CD4-positive, alpha-beta T cell treated with Interleukin-15 for 1 hour (primary cell): ENCODE measurements at places on chromosomes 16 and 17.

- DNase-seq, result no peak
Observed at GRCh38 chr17:57565176-57565575, 179.9 kb downstream of the CCDC182 start.

DNA sequence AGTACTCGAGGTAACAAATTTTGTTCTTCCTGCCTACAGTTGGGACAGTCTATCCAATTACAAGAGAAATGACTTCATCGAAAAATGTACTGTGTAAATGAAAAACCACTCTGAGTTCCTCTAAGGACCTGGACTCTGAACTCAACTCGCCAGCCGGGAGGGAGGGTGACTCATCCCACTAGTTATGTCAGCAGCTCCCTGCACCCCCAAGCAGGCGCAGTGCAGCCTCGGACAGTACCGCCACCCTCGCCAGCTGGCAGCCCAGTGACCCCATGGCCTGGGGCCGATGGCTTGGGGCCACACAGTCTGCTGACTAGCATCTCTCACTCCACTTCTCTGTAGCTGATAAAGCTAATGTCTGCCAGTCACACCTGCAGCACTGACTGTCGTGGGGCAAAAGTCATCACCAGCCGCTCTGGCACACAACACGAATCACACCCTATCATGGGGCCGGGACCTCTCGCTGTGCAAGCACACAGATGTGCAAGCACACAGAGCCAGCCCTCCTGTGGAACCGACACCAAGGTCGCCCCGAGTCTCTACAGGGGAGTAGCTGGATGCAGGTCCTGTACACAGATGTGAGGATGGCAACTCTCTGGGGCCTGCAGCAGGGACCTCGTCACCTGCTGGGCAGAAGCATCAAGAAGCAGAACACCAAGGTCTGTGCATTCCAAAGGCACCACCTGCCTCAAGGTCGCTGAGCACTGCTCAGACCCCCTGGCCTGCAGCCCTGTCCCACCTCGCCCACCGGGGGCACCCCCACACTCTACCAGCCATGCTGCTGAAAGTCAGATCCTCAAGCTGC is 5.7 kb downstream of the CSNK1D start:
- peak; percentile 73 for DNase-seq

- no peak for DNase-seq
Observed at GRCh38 chr17:71023249-71024030, 854.1 kb downstream of the KCNJ2 start.

DNA sequence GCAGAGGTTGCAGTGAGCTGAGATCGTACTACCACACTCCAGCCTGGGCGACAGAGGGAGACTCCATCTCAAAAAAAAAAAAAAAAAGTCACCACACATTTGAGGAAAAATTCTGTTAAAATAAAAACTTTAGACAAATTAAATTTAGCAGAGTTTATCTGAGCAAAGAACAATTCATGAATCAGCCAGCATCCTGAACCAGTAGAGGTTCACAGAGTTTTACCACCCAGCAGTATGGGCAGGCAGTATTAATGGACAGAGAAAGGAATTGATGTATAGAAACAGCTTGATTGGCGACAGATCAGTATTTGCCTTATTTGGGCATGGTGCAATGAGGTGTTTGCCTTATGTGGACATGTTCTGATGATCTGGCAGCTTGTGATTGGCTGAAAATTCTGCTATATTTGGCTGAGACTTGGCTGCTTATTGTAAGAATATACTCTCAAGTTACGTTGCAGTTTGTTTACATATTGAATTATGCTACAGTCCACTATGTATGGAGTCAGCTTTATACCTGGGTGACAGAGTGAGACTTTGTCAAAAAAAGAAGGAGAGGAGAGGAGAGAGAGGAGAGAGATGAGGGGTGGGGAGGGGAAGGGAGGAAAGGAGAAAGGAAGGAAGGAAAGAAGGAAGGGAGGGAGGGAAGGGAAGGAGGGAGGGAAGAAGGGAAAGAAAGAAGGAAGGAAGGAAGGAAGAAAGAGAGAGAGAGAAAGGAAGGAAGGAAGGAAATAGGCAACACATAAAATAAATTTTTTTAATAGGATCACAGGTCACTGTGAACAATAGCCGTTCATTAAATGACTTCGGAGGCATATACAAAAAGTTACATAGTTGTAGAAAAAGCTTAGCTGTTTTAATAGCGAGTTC is 14.6 kb downstream of the ABCC3 start:
- DNase-seq, result no peak

DNA sequence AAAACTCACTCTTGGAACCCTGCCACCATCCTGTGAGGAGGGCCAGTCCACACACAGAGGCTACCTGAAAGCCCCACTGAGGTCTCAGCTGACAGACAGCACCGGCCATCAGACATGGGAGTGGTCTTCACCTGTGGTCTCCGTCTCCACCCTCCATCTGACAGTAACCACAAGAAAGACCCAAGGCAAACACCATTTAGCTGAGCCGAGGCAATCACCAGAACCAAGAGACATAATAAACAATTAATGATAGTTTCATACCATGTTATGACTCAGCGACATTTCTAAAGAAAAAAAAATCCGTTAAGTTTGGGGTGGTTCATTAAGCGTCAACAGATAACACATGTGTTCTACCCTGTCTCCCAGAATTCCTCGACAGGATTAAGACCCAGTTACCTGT is 6.1 kb upstream of the EVPLL start:
- no peak for DNase-seq

DNA sequence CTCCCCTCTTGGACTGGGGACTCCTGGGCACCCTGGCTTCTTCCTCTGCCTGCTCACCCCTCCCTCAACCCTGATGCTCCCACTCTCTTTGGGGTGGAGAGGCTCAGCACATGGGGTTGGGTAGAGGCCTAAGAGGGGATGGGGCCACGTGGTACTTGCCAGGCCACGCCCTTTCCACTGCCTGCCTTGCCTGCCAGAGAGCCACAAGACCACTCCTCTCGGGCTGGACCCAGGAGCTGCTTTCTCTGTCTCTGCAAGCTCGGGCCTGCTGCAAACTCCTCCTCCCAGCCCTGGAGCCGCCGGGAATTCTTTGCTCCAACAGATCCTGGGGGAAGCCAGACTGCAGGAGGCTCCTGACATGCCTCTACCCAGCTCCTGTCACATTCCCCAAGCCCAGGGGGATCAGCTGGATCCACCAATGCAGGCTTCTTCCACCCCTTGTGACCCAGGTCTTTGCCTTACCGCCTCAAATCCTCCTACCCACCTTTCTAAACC is 11.8 kb downstream of the DLX4 start:
- no peak for DNase-seq

- peak; percentile 27 for DNase-seq
Observed at GRCh38 chr16:10787304-10787703, 31.3 kb downstream of the TVP23A start.

GRCh38 chr16:27235055-27235937 is 32.0 kb downstream of the KDM8 start:
- DNase-seq, result peak; percentile 92

DNA sequence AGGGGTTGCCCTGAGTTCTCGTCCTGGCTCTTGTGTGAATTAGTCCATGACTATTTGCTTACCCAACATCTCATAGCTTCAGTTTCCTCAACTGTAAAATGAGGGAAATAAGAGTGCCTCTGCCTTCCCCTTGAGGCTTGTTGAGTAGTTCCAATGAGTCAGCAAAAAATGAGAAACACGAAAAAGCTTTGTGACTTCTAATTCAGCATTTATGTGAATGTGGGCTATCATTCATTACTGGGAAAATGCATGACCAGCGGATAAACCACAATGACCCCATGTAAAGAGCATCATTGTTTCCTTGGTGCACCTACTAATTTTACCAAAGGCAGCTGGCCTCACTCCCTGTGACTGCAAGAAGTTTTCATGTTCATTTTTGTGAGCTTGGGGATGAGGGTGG is 374.6 kb upstream of the HSBP1 start:
- DNase-seq, result no peak

- no peak for DNase-seq
Observed at GRCh38 chr17:73548620-73549311, 95.5 kb downstream of the SDK2 start.

DNA sequence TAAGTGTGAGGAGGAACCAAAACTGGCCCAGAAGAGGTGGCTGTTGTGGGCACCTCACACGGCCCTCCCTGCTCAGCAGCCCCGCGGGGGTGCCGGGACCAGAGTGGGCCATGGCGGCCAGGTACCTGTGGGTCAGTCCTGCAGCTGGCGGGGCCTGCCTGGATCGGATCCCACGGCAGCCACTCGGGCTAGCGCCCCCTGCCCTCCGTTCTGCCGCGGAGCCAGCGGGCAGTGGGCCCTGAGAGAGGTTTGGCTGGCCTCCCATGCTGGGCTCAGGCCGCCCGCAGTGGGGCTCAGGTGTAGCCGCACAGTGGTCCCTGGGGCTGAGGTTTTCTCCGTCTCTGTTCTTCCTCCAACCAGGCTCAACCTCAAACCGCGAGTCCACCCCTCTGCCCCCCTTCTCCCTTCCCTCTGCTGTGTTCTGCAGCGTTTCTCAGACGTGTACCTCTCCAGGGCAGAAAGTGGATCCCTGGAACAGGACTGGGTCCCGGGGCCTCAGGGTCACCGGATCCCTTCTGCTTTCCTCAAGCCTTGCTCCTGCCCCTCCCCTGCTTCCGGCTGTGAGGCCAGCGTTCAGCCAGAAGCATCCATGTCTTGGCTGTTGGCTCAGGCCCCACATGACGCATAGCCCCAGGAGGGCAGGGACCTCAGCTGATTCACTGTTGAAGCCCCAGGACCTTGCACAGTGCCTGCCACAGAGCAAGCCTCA is 28.6 kb upstream of the ITGA3 start:
- DNase-seq, result no peak

DNA sequence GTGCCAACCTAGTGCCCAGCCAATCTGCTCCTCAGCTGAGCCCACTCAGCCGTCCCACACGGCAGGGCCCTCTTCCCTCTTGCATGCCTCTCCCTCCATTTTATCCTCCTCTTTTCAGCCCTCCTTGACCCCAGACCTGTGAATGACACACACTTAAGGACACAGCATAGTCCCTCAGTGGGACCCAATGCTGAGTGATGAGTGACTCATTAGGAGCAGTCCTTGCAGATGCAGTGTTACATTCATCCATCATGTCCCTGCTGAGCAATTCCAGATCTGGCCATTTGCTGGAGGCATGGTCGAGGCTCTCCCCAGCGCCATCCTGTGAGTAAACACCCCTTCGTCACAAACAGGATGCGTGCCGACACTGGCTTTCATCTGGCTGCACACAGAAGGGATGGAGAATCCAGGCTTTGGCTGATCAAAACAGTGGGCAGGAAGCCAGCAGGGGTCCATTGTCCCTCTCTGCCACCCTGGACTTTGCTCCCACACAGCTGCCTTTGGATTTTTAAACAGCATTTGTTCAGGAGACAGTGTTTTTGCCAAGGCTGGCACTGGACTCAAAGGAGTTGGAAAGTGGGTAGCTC is 122.6 kb downstream of the AXIN2 start:
- no peak for DNase-seq

GRCh38 chr17:41722231-41722630 is 10.1 kb downstream of the GAST start:
- no peak for DNase-seq

DNA sequence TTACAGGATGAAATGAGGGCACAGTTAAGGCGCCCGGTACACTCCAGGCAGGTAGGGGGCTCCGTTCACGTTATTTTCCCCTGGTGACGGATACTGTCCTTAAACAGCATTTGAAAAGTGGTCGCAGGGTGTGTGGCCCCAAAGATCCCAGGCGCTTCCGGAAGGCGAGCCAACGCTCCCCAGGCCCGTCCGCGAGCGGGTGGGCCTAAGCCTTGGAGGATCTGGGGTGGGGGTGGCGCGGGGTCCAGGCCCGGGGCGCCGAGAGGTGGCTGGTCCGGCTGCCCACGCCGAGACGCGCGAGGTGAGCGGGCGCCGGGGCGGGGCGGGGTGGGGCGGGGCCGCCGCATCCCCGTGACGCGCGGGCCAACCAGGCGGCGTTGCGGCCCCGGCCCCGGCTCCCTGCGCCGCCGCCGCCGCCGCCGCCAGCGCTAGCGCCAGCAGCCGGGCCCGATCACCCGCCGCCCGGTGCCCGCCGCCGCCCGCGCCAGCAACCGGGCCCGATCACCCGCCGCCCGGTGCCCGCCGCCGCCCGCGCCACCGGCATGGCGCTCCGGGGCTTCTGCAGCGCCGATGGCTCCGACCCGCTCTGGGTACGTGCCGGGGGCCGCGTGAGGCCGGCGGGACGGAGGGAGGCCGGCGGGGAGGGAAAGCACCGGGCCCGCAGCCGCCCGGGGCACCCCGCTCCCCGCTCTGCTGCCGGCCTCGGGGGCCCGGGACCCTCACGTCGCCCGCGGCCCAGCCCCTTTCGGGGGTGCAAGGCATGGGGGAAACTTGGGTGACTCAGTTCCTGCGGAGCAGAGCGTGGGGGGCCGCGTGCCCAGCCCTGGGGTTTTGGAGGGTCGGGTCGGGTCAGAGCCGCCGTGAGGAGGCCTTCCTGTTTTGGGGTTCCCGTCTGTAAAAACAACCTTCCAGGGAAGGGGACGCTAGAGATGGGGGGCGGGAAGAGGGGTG is at the start of gene ABCC1:
Gene ABCC1, plus strand, starts transcription at position 407 of the 951 bp plus-strand sequence. Its CDS starts 136 bp downstream, at position 543.
- peak; percentile 42 for DNase-seq

GRCh38 chr16:59840169-59840568 is 1106.1 kb upstream of the GOT2 start:
- no peak for DNase-seq

DNA sequence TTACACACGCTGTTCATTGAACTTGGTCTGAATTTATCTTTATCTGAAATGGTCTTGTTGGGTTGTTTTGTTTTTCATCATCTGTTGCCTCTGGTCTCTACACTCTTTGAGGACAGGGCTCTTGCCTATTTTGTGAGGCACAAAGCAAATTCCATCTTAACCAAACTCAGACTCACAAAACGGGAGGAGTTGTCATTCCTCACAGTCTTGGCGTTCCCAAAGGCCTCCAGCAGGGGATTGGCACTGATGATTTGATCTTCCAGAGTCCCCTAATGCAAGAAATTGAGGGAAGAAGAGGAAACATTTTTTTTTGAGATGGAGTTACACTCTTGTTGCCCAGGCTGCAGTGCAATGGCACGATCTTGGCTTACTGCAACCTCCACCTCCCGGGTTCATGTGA is 8.7 kb downstream of the MYH3 start:
- DNase-seq, result no peak

DNA sequence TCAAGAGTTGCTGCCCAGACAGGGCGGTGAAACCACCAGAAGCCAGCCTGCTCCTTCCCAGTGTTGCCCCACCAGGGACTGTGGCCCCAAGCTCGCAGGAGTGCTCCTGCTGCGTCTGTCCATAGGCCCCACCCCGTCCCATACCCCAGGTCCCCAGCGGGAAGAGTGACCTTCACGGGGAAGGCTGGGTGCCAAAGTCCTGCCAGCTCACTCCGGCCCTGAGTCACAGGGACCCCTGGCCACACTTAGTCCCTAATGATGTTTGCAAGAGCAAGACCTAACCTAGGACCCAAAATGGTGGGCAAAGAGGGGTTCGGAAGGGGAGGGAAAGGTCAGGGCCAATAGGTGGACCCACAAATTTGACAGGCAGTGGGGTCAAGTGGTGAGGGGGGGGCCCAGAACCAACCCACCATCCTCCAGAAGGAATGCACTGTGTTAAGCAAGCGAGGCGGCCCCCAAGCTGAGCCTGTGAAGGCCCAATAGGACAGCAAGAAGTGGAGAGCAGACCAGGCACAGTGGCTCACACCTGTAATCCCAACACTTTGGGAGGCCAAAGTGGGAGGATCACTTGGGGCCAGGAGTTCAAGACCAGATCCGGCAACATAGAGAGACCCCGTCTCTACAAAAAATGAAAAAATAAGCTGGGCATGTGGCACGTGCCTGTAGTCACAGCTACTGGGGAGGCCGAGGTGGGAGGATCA is 3.3 kb downstream of the DOK4 start:
- no peak for DNase-seq
